SW480 (cell line): ENCODE measurements at places on chromosomes 5 and 9.

DNA sequence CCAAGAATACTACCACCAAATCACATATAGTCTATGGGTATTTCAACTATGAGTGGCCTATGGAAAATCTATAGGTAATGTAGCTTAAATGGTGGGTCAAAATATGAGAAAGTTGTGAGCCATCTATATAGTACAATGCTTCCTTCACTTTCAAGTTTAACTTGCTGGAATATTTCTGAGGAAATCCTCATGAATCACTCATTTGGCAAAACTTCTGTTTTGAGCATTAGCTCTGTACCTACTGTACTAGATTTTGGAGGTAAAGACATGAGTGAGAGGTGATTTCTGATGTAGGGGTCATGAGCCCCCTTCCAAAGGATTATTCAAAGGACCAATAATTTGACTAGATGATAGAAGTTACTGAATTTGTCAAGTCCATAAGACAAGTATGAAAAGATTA, 80.6 kb upstream of the DAB2 start:
- DNase-seq = no peak

- DNase-seq = peak; percentile 66
Measured at GRCh38 chr9:111959468-111960359, 63.1 kb downstream of the UGCG start.

GRCh38 chr9:113600023-113600823, 136.7 kb downstream of the RGS3 start:
- no peak for DNase-seq

- peak; percentile 65 for DNase-seq
Measured at GRCh38 chr9:96150324-96151227, 151.4 kb downstream of the HSD17B3 start.

- DNase-seq = no peak
Measured at GRCh38 chr9:114811966-114812636, 6.3 kb upstream of the TNFSF15 start.

GRCh38 chr5:112703866-112704820, 33.5 kb upstream of the APC start:
- DNase-seq = no peak

- no peak for DNase-seq
Measured at GRCh38 chr5:16536246-16536645, 70.6 kb upstream of the ZNF622 start.

DNA sequence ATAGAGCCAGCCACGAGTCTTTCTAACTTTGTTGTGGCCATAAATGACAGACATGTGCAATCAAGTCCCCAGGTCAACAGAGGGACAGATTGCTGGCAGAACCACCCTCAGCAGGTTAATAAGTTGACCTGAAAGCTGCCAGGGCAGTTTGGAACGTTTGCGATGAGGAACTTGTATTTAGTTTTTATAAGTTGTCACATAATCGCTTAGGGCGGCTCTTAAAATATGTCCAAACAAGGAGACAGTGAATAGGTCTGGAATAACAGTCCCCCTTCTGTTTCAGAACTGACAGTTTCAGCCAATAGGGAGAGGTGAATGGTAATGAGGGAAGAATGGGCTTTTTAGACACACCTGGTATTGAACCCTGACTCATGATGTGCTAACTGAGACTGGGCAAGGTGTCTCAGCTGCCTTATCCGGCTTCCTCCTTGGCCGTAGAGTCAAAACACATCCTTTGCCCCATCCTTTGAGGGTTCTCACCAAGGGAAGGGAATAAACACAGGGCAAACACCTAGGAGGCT, 33.6 kb upstream of the GABRP start:
- DNase-seq = no peak

GRCh38 chr5:6066016-6066415, 312.3 kb downstream of the MED10 start:
- DNase-seq = no peak

- DNase-seq = no peak
Measured at GRCh38 chr5:142613271-142613671, 72.6 kb downstream of the FGF1 start.

GRCh38 chr5:40043916-40044315, 619.1 kb upstream of the DAB2 start:
- no peak for DNase-seq

DNA sequence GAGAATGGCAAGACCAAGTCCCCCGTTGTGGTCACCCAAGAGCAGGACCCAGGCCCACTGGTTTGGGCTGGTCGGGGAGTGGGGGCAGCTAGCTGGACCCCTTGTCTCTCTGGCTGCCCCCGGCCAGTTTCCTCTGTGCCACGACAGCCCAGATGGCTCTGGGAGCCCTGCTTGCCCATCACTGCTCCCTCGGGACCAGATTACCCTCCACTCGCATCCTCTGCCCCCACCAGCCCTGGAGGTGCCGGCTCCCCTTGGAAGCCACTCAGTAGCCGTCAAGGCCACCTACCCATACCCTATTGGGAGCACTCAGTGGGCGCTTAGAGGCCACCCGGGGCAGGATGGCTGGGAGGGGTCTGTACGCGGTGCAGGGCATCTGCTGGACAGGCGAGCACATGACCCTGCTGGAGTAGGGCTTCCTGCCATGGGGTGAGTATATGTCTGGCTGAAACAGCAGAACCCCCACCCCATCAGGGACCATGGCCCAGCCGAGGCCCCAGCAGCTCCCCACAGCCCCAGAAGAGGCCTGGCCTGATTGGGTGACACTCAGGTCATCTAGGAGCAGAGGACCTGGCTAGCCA, 70.0 kb downstream of the ZNF354C start:
- DNase-seq = no peak

DNA sequence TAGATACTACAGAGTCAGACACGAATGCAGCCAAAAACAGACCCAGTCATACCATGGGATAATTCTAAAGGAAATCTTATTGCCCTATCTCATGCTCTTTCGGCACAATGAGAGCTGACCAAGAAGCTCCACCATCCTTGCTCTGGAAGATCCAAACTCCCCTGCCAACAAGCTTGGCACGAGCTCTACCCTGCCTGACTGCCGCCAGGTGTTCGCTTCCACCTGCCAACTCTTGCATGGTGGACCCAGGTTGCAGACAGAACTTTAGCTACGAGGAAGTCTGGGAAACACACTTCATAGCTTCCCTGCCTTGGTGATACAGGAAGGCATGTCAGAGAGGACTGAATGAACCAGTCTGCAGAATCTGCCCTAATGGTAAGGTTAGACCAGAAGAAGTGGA, 355.0 kb downstream of the DRD1 start:
- no peak for DNase-seq

- no peak for DNase-seq
Measured at GRCh38 chr5:107572715-107573368, 97.9 kb downstream of the EFNA5 start.

DNA sequence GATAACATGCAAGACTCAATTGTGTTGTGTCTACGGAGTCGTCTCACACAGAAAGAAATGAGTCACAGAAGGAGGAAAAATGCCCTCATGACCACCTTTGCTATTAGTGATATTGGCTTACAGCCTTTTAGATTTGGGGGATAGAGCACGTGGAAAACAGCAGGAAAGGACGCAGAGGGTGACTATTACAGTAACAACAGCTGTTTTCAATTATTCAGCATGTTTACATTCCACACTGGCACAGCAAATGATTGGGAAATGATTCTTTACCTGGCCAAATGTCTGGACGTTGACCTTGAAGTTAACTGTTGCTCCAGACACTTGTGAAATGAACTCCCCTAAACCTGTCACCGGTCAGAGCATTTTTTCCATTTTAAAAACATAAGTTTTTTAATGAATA, 46.8 kb downstream of the APTX start:
- no peak for DNase-seq

DNA sequence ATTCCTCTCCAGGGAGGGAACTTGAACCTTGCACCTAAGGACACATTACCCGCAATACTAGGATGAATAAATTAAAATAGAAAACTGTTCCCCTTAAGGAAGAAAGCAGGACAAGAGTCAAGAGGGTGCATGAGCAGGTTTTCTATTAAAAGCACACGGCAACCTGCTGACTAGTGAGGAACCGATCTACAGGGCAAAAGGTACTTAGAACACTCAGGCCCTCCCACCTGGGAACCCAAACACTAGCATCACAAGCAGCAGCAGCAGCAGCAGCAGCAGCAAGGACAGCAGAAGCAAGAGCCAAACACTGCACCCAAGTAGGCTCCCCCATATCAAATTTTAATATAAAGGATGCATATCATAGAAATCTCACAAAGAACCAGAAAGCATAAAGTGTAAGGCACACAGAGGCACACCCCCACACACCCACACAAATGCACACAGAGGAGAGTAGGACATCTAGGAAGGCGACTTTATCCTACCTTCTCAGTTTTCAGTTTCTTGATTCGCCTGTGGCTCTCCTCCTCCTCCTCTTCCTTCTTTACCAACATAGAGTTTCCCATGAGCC, 2.8 kb downstream of the ZNF608 start:
- peak; percentile 75 for DNase-seq

DNA sequence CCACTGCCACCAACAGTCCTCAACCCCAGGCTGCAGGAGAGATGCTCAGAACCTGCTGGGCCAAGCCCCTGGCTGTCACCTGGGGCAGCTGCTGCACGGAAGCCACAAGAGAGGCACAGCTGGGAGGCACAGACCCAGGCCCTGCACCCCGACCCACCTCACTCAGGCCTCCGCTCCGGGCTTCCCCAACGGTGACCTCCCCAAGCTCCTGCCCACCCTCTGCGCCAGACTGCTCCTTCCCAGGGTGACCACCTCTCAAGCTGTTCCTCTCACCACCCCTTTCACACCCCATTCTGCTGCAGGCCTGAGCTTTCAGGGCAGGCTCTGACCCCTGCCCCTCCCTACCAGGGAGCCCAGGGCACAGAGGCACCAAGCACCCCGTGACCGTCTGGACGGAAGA, 33.0 kb downstream of the VAV2 start:
- DNase-seq = no peak

GRCh38 chr9:80305136-80305535, 733.4 kb downstream of the TLE4 start:
- DNase-seq = no peak

- DNase-seq = no peak
Measured at GRCh38 chr5:120538149-120538548, 74.0 kb downstream of the PRR16 start.
